ENCODE measurements at places on chromosomes 6 and 20.

DNA sequence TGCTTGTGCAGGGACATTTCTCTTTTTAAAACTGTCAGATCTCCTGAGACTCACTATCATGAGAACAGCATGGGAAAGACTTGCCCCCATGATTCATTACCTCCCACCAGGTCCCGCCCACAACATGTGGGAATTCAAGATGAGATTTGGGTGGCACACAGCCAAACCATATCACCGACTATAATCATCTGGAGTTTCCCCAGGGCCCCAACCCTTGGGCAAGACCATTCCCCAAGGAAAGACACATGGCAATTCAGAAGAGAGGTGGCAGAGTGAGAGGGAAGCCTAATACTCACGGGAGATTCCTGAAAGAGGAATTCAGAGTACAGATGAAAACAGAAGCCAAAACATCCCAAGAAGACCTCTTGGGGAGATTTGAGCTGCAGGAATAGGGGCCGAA, 291.0 kb upstream of the PLCB4 start:
- no peak for DNase-seq

GRCh38 chr6:17881085-17881858, 106.2 kb downstream of the KIF13A start:
- DNase-seq: no peak

GRCh38 chr6:43823879-43824702, 54.1 kb downstream of the VEGFA start:
- no peak for DNase-seq

GRCh38 chr6:94323853-94324252, 904.5 kb upstream of the EPHA7 start:
- DNase-seq: no peak

DNA sequence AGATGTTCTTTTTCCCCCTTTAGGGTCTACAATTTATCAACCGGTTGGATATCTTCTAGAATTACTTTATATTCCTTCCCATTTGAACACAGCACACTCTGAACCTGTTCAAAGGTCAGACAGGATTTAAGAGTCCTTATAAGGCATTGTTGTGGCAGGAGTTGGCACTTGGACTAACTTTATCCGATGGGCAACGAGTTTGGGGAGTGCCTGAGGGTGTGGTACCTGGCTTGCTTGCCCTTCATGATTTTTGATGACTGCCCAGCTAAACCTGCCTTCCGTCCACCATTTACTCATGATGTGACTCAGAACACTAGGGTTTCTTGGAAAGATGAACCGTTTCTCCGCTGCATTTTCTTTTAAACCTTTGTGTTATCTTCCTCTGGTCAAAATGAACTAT, 285.2 kb downstream of the FOXC1 start:
- no peak for DNase-seq

DNA sequence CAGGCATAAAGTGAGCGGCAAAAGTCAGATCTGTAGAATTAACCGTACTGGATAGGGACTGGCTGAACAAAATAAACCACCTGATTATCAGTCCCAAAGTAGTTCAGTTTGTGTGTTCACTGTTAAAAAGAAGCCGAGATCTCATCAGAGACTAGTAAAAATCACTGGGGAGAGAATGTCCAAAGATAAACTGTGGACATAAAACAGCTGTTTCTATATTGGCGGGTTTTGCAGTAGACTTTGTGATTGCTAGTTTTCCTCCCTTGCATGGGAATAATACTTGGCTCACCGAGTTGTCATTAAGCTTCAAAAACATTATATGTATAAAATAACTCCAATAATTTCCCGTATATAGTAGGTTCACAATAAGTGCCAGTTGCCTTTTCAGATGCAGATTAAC, 114.2 kb upstream of the ID4 start:
- DNase-seq: no peak

- DNase-seq: peak; percentile 68
These were observed 8.8 kb upstream of the SRSF6 start for GRCh38 chr20:43448748-43449535.

GRCh38 chr20:41428285-41428684, 61.7 kb upstream of the EMILIN3 start:
- DNase-seq: no peak

DNA sequence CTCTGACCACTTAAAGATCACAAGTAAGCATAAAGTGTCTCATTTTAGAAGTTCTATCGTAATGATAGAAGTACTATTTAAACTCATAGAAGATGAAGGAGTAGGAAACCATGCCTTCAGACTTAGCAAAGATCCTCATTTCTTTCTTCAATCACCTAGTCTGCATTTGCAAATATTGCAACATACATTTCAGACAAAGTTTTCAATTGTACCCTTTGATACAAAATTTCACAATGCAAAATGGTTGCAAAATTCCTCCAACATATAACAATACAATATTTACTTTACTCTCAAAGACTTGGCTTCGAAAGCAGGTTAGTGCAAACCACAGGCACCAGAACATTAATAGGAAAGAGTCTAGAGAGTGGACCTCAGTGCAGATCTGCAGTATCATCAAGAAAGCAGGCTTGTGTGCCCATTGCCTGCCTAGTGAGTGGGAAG, 16.1 kb upstream of the ROS1 start:
- DNase-seq: no peak

GRCh38 chr20:33875055-33875454, 63.9 kb downstream of the CHMP4B start:
- DNase-seq: no peak

- DNase-seq: no peak
These were observed 56.5 kb downstream of the CD40 start for GRCh38 chr20:46174469-46175126.

DNA sequence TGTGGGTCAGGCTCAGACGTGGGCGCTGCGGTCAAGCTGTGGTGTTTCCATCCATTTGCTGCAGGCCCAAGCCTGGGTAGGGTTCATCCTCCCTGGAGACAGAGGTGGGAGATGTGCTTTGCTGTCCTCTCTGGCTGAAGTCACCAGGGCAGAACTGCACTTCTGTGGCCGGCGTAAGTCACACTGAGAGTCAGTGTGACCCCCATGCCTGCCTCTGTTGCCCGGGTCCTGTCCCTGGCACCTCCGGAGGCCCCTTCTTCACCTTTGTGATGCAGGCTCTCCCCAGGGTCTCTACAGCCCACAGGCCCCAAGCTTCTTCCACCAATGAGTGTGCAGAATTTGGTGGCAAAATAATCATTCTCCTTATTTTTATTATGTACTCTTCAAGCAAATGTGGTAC, 53.8 kb upstream of the DACT2 start:
- no peak for DNase-seq

GRCh38 chr6:165900970-165901369, 237.9 kb upstream of the PDE10A start:
- no peak for DNase-seq

DNA sequence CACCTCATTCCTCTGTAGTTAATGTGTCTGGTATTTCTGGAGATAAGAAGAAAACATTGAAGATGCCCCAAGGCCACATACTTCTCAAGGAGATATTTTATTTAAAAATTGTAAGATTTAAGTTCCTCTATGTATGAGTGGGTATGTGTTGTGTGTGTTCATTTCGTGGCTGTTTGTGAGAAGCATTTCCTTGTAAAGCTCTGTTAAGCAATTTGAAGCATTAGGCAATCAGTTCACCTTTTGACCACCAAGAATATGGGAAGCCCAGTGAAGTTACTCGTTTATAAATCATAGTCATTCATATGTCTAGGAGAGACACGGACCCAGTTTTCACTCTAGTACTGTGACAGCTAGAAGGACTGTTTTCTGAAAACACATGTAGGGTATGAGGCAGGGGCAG, 717.6 kb upstream of the MAP3K7 start:
- no peak for DNase-seq
